Fibroblast of skin of scalp (primary cell): ENCODE measurements at places on chromosomes 7 and 10.

DNA sequence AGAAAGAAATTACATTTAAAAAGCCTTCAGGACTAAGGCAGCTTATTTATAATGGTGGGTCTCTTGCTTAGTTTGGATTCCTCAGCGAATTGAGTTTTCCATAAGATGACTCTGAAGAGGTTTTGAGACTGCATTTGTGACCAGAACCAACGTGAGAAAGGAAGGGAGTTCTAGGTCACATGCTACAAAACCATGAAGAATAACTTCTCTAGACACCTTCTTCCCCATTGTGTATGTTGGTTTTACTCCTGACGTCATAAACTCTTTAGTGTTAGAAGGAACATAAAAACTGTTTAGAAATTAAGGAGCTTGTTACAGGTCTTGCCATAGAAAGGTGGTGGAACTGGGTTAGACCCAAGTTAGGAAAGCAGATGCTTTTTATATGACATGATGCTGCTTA, 11.1 kb downstream of the PTPN12 start:
- no peak for DNase-seq

DNA sequence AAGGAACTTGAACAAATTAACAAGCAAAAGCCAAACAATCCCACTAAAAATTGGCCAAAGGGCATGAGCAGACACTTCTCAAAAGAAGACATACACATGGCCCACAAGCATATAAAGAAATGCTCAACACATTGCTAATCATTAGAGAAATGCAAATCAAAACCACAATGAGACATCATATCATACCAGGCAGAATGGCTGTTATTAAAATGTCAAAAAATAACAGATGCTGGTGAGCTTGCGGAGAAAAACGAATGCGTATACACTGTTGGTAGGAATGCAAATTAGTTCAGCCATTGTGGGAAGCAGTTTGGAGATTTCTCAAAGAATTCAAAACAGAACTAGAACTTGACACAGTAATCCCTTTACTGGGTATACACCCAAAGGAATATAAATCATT, 311.7 kb upstream of the HPS1 start:
- peak; percentile 70 for DNase-seq

GRCh38 chr7:151296202-151296992, 45.2 kb upstream of the NUB1 start:
- DNase-seq: no peak

GRCh38 chr7:158676171-158676840, 28.3 kb downstream of the NCAPG2 start:
- peak; percentile 9 for DNase-seq

DNA sequence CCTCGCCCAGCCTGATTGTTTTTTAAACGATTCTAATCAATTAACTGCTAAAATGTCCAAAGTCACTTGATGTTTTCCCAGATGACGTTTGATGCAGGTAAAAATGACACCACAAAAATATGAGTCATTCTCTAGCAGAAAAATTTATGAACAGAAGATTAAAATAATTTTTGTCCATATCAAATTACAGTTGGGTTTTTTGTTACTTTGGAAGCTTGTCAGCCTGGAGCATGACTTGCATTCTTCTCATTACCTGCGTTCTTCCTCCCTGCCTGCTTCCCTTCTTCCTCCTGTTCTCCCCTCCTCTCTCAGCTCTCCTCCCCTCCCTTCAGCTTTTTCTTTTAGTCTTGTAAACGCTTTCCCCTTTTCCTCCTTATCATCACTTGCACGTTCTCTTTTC, 18.7 kb downstream of the IL15RA start:
- DNase-seq: no peak
